ENCODE measurements at places on chromosomes 4 and X. TPM values are rescaled to one million over a fixed set of nuclear protein-coding genes. Genes with fewer than 3 reads are reported as not detected.

GRCh38 chr4:138925495-138925894, 90.1 kb upstream of the NOCT start:
- no peak for DNase-seq

DNA sequence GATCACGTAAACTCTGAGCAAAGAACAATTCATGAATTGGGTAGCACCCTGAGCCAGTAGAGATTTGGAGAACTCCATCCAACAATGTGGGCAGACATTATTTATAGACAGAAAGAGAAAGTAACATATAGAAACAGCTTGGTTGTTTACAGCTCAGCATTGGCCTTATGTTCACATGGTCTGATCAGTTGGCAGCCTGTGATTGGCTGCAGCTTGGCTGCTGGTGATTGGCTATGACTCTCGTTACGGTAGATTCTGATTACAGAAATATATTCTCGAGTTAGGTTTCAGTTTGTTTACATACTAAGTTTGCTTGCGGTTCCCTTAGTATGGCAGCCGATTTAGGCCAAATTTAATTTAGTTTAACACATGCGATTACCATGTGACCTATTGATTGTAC, 663.4 kb downstream of the RAPGEF2 start:
- DNase-seq, result no peak

DNA sequence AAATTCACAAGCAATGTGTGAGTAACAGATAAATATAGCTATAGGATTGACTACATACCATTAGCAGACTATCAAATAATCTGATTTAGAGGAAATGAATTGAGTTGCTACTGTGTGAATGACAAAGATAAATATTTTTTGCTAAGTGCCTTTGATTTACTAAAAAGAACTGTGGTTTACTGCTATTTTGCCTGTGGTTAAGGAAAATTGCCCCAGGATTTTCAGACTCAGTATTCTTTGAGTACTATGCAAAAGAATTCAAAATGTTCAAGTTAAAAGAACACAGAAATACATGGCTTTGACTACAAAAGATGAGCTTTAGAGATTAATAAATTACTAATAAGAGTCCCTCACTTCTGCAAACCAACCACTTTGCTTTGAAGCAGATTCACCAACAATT, 853.8 kb downstream of the ADGRL3 start:
- no peak for DNase-seq

DNA sequence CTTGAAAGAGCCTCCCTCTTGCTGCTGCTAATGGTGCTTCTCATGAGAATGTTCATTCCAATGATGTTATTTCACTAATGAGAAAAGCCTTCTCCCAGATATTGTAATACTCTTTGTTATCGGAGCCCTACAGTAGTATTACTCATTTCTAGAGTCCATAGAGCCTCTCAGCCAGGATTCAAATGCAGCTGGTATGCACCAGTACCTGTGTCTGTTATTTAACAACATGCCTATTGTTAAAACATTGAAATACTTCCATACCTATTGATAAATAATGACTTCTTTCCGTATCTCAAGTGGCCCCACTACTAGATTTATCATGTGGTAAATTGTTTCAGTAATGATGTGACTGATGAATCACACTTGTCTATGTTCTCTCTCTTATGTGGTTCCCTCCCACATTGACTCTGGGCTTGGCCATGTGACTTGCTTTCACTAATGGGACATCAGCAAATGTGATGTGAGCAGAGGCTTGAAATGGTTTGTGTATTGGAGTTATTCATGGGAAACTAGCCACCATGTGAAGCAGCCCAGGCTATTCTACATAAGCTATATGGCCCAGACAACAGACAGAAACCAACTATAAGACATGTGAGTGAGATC, 207.6 kb downstream of the THOC2 start:
- peak; percentile 2 for DNase-seq

GRCh38 chr4:158710814-158711213, 12.4 kb downstream of the PPID start:
- DNase-seq, result no peak

The ADAMTS3 gene
- 0.13 TPM for total RNA-seq

The NPNT gene
- total RNA-seq, result 5.0 TPM

The GPR34 gene
- not detected for total RNA-seq

The ADGRG2 gene
- total RNA-seq, result 0.13 TPM

The GPAT3 gene
- total RNA-seq, result 4.5 TPM

The RNF175 gene
- not detected for total RNA-seq

Data from bronchial epithelial cell (primary cell).